ENCODE measurements at places on chromosomes 2 and 18.
A peak's percentile ranks its signal among the peaks of the same experiment; 100 is the strongest.

DNA sequence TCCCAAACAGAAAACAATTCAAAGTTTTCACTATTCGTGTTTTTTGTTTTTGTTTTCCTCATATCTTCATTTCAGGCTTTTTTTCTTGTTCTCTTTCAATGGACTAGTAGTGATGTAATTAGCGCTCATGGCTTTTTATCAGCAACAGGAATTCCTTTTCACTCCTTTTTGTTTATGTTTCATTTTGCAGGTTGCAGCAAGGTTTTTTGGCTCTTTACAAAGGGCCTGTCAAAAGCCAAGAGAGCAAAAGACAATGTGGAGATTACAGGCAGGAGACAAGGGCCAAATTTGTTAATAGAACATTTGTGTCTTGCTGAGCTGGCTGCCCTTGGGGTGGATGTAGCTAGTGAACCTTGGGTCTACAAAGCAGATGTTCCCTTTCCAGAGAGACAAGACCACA, 467.4 kb upstream of the CDH20 start:
- DNase-seq: no peak

DNA sequence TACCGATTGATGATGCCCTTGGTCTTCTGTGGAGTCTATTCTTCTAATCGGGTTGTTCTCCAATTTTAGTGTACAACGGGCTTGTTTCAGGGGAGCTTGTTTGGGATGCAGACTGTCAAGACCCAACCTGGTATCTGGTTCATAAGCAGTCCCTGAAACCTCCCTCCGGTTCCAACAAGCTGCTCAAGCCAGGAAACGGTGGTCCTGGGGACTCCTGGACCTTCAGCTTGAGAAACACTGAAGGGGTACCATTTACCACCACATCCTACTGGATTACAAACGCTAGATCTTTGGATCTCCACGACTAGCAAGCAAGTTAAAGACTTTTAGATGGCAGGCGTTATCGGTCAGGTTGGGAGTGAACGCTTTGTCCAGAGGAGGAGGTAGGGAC, 2.0 kb downstream of the BCL2 start:
- DNase-seq: no peak

DNA sequence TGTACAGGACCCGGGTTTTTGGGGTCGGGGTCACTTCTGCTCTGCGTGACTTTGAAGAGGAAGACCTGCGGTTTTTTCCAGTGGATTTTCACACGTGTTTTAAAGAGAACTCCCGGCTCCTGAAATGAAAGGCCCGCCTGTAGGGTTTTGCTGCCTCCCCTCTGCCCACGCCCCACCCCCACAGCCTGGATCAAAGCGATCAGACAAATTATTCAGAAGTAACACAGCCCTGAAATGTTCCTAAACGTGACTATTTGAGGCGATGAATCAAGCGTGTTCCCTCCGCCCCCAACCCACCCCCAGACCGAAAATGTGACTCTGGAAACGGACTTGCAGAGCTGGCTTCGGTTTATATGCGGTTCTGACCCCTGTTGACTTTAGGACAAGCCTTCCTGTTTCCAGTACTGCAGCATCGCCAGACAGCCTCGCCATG, 28.7 kb upstream of the SMIM21 start:
- DNase-seq: no peak

- no peak for DNase-seq
Observed at GRCh38 chr2:217491271-217491670, 511.5 kb downstream of the TNS1 start.

DNA sequence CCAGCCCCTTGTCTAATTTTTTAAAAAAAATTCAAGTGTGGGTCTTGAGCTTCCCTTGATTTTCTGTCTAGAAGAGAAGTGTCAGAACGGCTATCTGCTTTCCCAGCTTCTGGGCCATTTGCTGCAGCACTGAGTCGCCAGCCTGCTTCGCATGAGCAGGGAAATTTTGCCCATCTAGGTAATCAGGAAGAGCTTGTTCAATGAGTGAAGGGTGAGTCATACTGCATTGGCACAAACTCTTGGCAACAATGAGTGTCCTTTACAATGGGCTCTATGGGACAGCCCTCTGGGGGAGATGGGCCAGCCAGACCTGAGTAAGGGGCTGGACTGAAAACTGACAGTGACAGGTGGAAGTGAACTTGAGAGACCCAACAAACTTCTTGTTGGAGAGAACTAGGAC, 2.4 kb upstream of the RNF144A start:
- DNase-seq: no peak

GRCh38 chr18:50000227-50000626, 186.9 kb upstream of the ACAA2 start:
- DNase-seq: no peak

DNA sequence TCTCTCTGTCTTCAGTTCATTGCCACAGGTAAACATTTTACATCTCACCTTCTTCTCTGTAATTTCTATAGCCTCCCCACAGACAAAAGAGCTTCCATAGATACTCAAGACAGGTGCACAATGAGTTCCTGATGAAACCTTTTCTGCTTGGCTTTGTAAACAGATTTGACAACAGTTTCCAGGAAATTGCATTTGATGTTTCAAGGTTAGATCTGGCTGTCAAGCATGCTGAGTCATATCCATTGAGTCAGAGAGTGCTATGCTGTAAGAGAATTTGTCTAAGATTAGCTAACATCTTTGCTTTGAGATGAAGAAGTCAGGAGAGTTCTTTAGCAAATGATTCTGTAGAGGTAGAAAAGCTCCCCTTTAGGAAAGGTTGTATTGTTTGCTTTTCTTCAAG, 40.6 kb upstream of the MAP2 start:
- no peak for DNase-seq

- DNase-seq: no peak
Observed at GRCh38 chr2:108562274-108562673, 28.0 kb downstream of the LIMS1 start.

DNA sequence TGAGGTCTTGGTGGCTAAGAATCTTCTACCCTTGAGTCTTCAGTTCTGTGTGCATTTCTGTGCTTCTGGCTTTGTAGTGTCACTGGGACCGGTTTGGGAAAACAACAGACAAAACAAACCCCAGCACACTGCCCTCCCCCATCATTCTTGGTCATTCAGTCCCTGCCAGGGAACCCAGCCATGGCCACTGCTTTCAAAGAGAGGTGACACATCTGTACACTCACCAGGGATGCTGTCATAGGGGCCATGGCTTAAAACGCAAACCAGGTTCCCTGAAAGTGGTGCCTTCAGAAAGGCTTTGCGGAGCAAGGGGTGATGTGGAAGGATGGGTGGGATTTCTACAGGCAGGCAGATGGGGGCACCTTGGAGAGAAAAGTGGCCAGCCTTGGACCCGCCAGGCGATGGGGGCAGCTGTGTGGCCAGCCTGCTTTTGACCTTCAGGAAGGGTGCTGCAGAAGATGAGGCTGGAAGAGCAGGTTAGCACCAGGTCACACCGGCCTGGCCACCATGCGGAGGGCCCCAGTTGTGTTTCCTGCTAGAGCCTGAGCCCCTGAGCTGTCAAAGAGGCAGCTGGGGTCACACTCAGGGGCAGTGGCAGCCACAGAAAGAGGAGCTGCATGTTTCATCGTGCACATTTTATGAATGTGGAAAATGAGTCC, 101.3 kb downstream of the INHBB start:
- DNase-seq: peak; percentile 67

DNA sequence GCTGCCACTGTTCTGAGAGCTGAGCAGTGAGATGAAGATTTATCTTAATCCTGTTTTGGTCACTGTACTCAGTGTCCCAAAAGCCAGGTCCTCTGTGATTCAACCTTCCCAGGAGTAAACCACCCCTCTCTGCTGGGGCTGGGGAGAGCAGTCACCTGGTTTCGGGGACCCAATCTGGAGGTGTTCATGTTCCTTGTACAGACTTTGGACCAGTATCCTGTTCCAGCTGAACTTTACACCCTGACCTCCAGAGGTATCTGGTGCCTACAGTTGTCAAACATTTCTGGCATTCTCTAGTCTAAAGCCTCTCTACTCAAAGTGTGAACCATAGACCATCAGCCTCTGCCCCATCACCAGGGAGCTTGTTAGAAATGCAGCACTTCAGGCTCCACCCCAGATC, 22.1 kb downstream of the CERS6 start:
- no peak for DNase-seq

DNA sequence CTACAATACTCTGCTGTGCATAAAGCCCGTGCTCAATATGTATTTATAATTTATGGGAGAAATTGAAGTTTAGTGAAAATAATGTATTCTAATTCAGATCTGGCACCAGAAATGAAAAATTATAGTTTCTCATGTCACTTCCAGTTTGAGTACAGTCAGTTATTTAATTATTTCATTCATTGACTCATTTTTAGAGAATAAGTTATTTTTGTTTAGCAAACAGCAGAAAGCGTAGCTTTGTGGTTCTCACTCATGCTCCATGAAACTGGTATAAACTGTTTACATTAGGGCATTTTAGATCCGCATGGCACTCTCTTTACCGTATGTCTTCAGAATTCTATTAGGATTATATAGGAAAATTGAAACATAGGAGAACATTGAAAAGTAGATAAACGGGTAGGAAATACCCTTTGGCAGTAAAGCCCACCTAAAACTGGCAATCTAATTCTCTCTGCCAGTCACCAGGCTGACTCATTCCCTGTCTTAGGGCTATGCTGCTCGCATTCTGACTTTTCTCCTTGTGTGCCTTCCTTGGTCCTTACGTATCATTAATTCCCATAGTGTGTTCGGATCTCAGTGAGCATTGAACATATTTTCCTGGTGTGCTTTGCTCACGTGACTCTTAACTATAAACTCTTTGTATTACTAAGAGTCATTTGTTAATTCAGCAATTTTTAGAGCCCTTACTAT, 106.0 kb downstream of the ZNF236 start:
- no peak for DNase-seq

DNA sequence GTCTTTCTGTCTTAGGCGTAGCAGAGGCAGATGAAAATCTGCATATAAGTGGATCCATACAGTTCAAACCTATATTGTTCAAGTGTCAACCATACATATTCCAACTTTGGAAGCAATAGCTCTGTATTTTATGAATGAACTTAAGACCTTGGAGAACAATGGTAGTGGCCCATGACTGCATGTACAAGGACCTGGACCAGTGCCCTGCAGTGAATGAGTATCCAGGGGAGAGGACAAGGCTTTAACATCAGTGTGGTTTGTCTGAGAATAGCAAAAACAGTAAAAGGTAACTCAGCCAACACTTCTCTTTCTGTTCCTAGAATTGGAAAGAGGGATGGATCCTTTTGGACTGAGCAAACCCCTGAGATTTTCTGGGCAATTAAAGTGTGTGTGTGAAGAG, 230.8 kb upstream of the LINC00305 start:
- no peak for DNase-seq

DNA sequence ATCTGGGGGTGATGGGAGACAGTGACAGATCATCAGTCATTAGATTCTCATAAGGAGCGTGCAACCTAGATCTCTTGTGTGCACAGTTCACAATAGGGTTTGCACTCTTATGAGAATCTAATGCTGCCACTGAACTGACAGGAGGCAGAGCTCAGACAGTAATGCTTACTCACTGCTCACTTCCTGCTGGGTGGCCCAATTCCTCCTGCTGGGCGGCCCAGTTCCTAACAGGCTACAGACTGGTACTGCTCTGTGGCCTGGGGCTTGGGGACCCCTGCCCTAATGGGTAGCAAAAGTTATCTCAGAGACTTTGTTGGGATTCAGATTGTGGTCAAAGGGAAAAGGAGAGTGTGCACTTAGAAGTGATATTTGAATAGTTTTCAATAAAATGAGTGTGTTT, 840.1 kb upstream of the ID2 start:
- no peak for DNase-seq

DNA sequence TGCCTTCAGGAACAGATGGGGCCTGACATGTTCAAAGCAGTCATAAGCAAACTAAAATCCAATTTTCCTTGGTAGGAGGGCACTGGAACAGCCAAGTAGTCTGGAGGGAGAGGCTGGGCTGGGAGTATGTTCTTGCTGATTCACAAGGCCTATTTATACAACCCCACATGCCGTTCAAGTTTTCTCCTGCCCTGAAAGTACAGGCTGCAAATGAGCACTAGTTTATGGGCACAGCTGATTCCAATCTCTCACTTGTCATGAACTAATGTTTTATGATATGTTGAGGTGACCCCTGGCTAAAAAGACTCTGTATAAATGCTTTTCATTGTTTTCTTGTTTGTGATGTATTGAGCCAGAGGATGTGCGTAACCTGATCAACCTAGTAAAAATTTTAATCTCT, 183.4 kb upstream of the SRD5A2 start:
- DNase-seq: no peak

DNA sequence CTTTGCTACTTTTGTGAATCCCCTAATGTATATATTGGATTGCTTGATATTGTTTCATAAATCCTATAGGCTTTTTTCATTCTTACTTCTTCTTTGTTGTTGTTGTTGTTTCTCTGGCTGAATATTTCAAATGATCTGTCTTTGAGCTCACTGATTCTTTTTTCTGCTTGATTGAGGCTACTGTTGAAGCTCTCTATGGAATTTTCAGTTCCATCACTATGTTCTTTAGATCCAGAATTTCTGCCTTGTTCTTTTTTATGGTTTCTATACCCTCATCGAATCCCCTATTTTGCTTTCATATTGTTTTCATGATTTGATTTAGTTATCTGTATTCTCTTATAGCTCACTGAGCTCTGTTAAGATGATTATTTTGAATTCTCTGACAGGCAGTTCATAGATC, 24.6 kb upstream of the RASGRP3 start:
- DNase-seq: no peak

GRCh38 chr2:218631837-218632236, 24.1 kb downstream of the PLCD4 start:
- no peak for DNase-seq

DNA sequence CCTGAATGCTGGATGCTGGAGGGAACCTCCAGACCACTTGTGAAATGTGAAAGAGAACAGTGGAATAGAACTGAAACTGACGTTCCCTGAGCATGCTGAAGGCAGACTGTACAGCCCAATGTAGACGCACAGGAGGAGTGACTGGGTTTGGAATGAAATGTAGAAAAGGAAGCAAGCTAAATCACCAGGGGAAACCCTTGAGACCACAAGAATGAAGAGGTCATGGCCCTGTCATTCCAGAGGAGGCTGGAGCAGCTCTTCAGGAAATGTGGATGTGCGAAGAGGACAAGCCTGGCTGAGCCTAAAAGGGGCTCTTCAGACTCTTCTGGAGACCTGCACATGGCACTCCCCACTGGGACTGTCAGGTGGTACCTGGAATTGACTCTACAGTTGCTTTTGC, 118.5 kb upstream of the ALPP start:
- DNase-seq: no peak

GRCh38 chr18:3898861-3899613, 449.1 kb downstream of the TGIF1 start:
- DNase-seq: no peak

GRCh38 chr2:233125455-233126065, 65.4 kb downstream of the INPP5D start:
- peak; percentile 71 for DNase-seq

GRCh38 chr2:158645299-158645698, 149.8 kb upstream of the DAPL1 start:
- DNase-seq: no peak

DNA sequence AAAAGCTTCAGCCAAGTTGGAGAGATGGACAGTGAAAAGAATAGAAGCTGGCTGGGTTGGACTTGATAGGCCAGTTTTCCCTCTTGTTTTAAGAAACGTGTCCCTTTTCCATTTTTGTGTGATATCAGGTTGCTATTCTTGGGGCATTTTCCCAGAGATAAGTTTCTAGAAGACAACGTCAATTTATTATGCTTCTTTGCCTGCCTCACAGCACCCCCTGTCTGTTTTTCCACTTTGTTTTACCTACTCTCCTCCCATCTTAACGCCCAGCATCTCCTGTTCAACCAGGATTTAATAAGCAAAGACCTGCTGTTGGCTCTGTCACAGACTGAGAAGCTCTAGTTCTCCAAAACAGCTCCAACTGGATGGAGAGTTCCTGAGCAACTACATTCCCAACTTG, 317.8 kb upstream of the ZNF521 start:
- DNase-seq: no peak
